ENCODE measurements at places on chromosomes 5 and 9. TPM values are rescaled to one million over a fixed set of nuclear protein-coding genes. Genes with fewer than 3 reads are reported as not detected.

The LHX3 gene
- total RNA-seq, result not detected

The RUSC2 gene
- 9.2 TPM for total RNA-seq

The HSPA5 gene
- 193 TPM for total RNA-seq

The IFNA1 gene
- not detected for total RNA-seq

The LOX gene
- total RNA-seq, result 7.5 TPM

The HRCT1 gene
- total RNA-seq, result 58.7 TPM

The SEMA5A gene
- 33.8 TPM for total RNA-seq

The ARHGEF39 gene
- total RNA-seq, result 7.6 TPM

The MARCOL gene
- not detected for total RNA-seq

The RLN2 gene
- 0.28 TPM for total RNA-seq

The HNRNPAB gene
- 274 TPM for total RNA-seq

The GNPDA1 gene
- total RNA-seq, result 16.6 TPM

The RNF20 gene
- 35.0 TPM for total RNA-seq

The MCC gene
- total RNA-seq, result 4.3 TPM

The PLPP7 gene
- 1.1 TPM for total RNA-seq

The TMEM232 gene
- total RNA-seq, result 3.7 TPM

The TLX3 gene
- total RNA-seq, result not detected

The ADAMTS2 gene
- 2.6 TPM for total RNA-seq

The HSPB3 gene
- 1.7 TPM for total RNA-seq

All from left colon (tissue), 2 donors.